ENCODE measurements at places on chromosomes 4 and X.

GRCh38 chr4:165175879-165176278, 31.5 kb upstream of the KLHL2 start:
- DNase-seq, result no peak

DNA sequence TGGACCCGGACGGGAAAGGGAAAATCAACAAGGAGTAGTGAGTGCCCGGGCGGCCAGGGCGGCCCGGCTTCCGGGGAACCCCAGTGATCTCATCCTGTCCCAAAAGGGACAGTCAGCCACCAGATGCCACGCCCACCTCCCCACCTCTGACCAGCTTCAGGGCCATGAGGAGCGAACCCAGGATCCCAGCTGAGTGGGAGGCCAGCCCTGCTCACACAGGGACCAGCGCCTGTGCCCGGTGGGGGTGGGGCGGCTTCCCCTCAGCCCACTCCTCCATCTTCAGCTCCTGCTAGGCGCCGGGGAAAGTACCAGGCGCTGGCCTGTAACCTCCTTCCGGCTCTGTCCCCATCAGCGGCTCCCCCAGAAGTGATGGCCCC, 6.2 kb downstream of the MYL5 start:
- DNase-seq, result no peak

DNA sequence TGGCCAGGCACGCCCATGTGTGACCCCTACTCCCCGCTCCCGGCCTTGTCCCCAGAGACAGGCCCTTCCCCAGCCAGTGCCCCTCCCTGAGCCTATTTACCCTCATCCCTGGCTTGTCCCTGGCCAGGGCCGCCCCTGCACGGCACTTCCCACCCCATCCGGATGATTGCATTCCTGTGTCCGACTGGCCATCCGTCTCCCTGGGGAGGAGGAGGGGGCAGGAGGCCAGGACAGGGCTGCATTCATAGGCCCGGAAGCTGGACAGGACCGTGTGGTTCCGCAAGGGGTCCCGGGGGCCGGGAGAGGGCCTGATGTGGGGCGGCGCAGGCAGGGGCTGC, 22.8 kb downstream of the CTBP1 start:
- no peak for DNase-seq

DNA sequence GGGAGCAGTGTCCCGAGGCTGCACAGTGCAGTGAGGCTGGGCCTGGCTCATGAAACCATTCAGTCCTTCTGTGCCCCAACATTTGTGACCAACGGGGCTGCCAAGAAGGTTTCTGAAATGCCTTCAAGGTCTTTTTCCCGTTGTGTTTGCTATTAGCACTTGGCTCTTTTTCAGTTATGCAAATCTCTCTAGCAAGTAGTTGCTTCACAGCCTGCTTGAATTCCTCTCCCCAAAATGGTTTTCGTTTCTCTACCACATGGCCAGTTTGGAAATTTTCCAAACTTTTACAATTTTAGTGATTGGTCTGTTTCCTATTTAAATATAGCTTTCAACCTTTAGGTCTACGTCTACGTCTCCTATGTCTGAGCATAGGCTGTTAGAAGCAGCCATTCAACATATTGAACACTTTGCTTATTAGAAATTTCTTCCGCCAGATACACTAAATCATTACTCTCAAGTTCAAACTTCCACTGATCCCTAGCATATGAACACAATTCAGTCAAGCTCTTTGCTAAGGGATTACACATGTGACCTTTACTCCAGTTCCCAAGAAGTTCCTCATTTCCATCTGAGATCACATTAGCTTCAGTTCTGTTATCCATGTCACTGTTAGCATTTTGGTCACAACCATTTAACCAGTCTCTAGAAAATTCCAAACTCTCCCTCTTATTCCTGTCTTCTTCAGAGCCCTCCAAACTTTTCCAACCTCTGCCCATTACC, 901.8 kb downstream of the GLUD2 start:
- DNase-seq, result no peak

GRCh38 chr4:3304831-3305609, 12.2 kb downstream of the RGS12 start:
- DNase-seq, result no peak

- no peak for DNase-seq
These were observed 401.8 kb downstream of the RAPGEF2 start for GRCh38 chr4:159504684-159505083.

DNA sequence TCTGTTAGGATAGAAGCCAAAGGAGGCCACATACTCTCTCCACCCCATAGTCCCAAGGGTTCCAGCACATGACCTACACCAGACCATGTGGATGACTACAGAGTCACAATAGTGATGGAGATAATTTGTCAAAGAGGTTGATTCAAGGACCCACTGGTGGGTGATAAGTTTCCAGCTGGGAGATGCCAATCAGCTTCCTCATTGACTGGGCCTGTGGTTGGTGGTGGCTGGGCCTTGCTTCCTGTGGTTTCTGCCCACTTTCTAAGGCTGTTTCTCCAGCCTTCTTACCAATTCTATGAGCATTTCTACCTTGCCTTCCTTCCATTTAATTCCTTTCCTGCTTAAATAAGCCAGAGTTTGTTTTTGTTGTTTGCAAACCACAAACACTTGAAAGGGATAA, 95.5 kb upstream of the CPEB2 start:
- no peak for DNase-seq

- no peak for DNase-seq
These were observed 71.8 kb downstream of the METTL14 start for GRCh38 chr4:118756958-118757357.

- no peak for DNase-seq
These were observed 42.4 kb downstream of the MOSPD2 start for GRCh38 chrX:14915596-14915995.

Measured in T-helper 1 cell (primary cell).